ENCODE measurements at places on chromosomes 16 and 17. TPM values are rescaled to one million over a fixed set of nuclear protein-coding genes. Genes with fewer than 3 reads are reported as not detected.

SPATA22 gene
- not detected for total RNA-seq

COG7 gene
- total RNA-seq: 8.2 TPM

CHRNE gene
- 2.5 TPM for total RNA-seq

TBC1D3 gene
- total RNA-seq: not detected

G6PC1 gene
- not detected for total RNA-seq

KRTAP2-2 gene
- total RNA-seq: not detected

SMIM36 gene
- total RNA-seq: not detected

SLC12A3 gene
- 0.20 TPM for total RNA-seq

RNF222 gene
- total RNA-seq: not detected

KIF2B gene
- not detected for total RNA-seq

TXNDC11 gene
- total RNA-seq: 52.2 TPM

ERN2 gene
- not detected for total RNA-seq

LONP2 gene
- total RNA-seq: 25.9 TPM

PLEKHH3 gene
- total RNA-seq: 10.4 TPM

GAN gene
- 3.5 TPM for total RNA-seq
